Naive B cell (primary cell): ENCODE measurements at places on chromosomes 1 and 21.
A peak's percentile ranks its signal among the peaks of the same experiment; 100 is the strongest.

GRCh38 chr1:195717651-195718050 lies 890.6 kb downstream of the KCNT2 start:
- DNase-seq, result no peak

GRCh38 chr1:175845985-175846384 lies 102.6 kb upstream of the TNR start:
- no peak for DNase-seq

- no peak for DNase-seq
Observed at GRCh38 chr21:40507978-40508377, 339.0 kb downstream of the DSCAM start.

GRCh38 chr21:33546086-33546485 lies 3.2 kb downstream of the SON start:
- peak; percentile 18 for DNase-seq

GRCh38 chr1:91650764-91651163 lies 150.1 kb downstream of the CDC7 start:
- no peak for DNase-seq

- no peak for DNase-seq
Observed at GRCh38 chr1:224087286-224087794, 26.6 kb upstream of the FBXO28 start.

- peak; percentile 96 for DNase-seq
Observed at GRCh38 chr1:155308493-155309422, at the start of gene FDPS. TSS of gene FDPS (plus strand) at chr1:155308866. CDS start at chr1:155309790, 924 bp downstream.

GRCh38 chr21:24881506-24881905 lies 725.8 kb downstream of the MRPL39 start:
- DNase-seq, result no peak

- no peak for DNase-seq
Observed at GRCh38 chr1:901108-901859, 22.4 kb upstream of the SAMD11 start.
